ENCODE measurements at places on chromosomes 11 and 22. TPM values are rescaled to one million over a fixed set of nuclear protein-coding genes. Genes with fewer than 3 reads are reported as not detected.
A peak's percentile ranks its signal among the peaks of the same experiment; 100 is the strongest.

DNA sequence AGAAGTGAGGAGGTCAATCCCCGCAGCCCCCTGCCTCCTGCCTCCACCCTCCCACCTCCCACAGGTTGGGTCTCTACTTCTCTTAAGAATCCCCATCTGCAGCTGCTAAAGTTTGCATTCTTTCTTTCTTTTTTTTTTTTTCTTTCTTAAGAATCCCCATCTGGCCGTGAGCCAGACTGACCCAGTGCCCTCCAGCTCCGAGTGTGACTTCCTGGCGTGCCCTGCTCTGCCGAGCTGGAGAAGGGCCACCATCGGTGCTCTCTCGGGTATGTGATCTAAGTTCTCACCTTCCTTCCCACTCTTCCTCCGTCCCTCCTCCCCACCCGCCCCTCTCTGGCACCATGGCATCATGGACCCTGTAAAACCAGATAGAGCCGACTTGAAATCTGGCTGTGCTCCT lies 66.7 kb upstream of the LMO1 start:
- DNase-seq = no peak

DNA sequence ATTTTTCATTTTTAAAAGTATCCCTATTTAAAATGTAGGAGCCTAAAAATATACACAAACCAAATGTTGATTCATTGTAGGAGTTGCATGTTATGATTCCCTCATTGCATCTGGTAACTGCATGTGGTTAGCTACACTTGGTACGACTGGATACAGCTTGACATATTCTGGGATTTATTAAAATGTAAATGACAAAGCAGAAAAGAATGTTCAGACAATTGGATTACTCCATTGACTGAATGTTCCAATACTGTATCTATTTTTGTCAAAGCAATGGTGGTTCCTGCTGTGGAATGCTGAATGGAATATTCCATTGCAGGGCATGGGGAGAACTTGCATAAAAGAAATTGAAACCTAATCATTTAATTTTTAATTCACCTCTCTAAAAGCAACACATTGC lies 30.8 kb downstream of the BLID start:
- no peak for DNase-seq

The OR5T1 gene
- not detected for total RNA-seq

GRCh38 chr11:59197991-59198390 lies 14.7 kb downstream of the MPEG1 start:
- DNase-seq = no peak

DNA sequence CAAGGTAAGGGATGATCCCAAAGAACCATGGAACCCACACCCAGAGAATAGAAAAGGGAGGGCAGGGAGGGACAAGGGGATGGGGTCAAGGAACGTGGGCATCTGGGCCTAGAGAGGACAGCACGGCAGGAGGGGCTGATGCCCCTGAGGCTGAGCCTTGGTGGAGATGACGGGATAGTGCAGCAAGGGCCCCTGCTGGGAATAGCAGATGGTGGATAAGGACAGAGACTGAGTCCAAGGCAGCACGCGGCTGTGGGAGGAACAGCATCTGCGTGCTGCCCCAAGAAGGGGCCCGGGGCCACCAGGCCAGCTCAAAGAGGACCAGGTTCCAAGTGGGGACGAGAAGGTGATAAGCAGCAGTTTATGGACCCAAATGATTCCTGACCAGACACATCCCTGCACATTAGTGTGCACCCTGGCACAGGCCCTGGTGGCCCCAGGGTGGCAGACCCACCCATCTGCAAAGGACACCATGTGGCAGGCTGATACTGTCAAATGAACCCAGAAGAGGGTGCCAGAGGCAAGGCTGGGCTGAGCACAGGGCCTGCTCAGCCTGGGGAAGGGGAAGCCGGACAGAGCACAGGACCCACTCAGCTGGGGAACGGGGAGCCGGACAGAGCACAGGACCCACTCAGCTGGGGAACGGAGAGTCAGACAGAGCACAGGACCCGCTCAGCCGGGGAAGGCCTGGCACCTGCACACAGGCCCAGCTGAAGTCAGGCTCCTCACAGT lies 12.8 kb upstream of the TESMIN start:
- DNase-seq = no peak

GRCh38 chr11:106998116-106998915 lies 20.0 kb downstream of the GUCY1A2 start:
- DNase-seq = no peak

GRCh38 chr11:120057595-120058581 lies 80.0 kb downstream of the TRIM29 start:
- no peak for DNase-seq

- DNase-seq = no peak
These were observed 65.3 kb downstream of the ARFGAP2 start for GRCh38 chr11:47111318-47111804.

- DNase-seq = no peak
These were observed 27.5 kb upstream of the POU2AF1 start for GRCh38 chr11:111406589-111406988.

GRCh38 chr11:60838132-60838531 lies 3.8 kb upstream of the CCDC86 start:
- no peak for DNase-seq

DNA sequence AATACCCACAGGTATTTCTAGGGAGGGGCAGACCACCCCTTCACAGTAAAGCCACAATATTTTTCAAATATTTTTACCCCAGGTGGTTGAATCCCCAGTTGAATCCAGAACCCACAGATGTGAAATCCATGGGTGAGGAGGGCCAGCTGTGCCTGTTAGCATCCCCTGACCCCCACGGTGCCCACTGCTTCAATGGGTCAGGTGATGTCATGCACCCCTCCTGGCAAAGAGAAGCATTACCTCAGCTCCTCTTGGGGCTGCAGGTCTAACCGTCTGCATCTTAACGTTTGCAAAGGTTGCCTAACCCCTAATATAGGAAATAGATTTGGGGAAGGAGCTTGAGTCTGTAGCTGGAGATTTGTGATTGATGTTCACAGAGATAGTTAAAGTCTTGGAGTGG lies 24.7 kb upstream of the IL17RA start:
- no peak for DNase-seq

GRCh38 chr11:57432149-57432561 lies 5.2 kb upstream of the SLC43A3 start:
- DNase-seq = no peak

The SCUBE2 gene
- total RNA-seq = not detected

The P2RY6 gene
- 0.44 TPM for total RNA-seq

DNA sequence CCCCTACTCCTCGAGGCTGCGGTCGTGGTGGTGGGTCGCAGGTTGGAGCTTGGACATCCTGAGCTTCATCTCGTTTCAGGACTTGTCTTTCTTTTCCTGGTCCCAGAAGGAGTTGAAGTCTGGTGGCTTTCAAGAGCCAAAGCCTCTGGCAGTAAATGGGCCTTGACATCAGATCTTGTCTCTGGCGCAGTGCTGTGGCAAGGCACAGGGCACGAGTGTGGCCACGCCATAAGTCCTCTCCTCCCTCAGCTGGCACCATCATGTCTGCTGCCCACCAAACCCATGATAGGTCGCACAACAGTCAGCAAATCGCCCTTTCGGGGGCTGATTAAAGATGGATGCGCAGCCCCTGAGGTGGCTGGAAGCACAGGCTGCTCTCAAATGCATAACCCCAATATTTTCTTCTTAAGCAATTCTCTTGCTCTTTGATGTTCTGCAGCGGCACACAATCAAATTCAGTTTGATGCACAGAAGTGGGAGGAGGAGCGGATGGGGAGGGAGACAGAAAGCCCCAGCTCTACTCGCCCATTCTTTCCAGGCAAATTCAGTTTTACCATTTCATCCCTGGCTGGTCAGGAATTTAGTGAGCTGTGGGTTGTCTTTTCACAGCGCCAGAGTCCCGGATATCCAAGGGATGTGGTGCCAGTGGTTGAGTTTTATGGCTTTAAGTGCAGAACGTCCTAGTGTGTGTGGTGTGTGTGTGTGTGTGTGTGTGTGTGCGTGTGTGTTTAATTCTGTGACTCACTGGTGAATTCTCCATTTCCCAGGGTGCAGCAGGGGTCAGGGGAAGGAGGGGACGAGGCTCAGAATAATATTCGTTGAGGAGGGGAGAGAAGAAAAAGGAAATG lies 162.0 kb downstream of the DSCAML1 start:
- no peak for DNase-seq

DNA sequence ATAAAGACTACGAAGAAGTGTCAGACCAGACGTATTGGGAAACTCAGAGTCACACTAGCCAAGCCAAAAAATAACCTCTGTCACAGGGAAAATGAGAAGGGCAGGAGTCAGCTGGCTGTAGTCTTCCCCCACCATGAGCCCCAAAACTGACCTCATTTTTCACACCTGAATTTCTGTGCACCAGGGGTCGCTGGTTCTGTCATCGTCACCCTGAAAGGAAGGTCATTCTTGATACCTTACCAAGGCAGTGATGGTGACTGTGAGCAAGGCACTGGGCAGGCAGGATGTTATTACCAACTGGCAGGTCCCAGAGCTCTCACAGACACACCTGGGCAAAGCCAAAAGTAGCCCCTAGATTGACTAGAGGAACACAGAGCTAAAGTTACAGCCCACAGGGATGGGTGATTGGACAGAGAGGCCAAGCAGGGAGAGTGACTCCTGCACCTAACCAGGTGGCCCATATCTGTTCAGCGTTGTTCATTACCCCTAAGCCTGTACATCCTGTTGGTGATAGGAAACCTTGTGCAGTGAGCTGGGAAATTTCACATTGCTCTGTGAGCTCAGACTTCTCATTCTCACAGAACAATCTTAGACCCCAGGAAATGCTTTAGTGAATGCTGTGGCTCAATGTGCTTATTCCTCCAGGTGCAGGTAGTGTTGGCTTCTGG lies 32.3 kb upstream of the OR56A1 start:
- no peak for DNase-seq

The WT1 gene
- total RNA-seq = not detected

GRCh38 chr22:41178425-41178975 lies 26.6 kb upstream of the L3MBTL2 start:
- DNase-seq = no peak

The HBB gene
- total RNA-seq = not detected

GRCh38 chr22:29697853-29698598 lies 21.8 kb upstream of the CABP7 start:
- no peak for DNase-seq

GRCh38 chr22:46934746-46935491 lies 172.5 kb downstream of the TBC1D22A start:
- no peak for DNase-seq

GRCh38 chr22:47740109-47740805 lies 977.8 kb downstream of the TBC1D22A start:
- DNase-seq = no peak

The CASP1 gene
- 93.6 TPM for total RNA-seq

DNA sequence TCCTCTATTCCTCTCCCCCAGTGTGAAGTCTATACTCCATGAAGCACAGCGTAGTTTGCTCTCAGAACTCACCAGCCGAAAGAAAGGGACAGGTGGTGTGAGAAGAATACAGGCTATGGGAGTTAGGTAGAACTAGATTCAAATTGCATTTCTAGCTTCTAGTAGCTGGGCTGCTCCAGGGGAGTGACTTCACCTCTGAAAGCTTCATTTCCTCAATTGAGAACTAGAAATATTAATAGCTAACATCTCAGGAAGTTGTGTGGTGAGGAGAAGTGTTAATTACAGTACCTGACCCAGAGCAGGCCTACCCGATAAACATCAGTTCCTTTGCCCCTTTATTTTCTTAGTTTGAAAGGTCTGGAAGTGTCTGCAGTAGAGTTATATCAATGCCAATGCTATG lies 484.7 kb upstream of the TENM4 start:
- DNase-seq = no peak

The PACSIN3 gene
- 1.3 TPM for total RNA-seq

DNA sequence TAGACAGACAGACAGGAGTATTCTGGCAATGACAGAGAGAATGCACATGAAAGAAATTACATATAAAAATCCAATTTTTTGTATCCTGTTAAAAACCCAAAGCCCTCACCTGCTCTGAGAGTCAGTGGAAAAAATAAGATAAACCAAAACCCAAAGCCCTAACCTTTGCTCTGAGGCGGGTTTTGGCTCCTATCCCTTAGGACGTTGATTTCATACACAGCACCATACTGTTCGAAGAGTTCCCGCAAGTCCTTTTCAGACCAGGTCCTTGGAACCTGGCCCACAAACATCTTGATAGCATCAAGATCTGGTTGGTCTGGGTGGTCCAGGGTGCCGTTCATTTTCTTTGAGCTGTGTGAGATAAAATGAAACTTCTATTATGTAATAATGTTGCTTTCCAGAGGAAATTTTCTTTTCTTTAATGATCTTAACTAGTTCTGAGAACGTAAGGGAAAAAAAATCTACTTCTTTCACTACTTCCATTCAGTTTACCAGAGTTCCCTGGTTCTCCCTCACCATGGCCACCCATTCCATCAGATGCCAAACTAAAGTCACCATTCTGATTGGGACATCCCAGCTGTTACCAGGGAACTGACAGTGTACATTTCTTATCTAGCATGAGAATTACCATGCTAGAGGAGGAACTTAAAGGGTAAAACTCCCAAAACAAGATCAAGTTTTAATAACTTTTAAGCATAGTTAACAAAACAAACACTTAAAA lies 39.9 kb upstream of the RAPSN start:
- no peak for DNase-seq

DNA sequence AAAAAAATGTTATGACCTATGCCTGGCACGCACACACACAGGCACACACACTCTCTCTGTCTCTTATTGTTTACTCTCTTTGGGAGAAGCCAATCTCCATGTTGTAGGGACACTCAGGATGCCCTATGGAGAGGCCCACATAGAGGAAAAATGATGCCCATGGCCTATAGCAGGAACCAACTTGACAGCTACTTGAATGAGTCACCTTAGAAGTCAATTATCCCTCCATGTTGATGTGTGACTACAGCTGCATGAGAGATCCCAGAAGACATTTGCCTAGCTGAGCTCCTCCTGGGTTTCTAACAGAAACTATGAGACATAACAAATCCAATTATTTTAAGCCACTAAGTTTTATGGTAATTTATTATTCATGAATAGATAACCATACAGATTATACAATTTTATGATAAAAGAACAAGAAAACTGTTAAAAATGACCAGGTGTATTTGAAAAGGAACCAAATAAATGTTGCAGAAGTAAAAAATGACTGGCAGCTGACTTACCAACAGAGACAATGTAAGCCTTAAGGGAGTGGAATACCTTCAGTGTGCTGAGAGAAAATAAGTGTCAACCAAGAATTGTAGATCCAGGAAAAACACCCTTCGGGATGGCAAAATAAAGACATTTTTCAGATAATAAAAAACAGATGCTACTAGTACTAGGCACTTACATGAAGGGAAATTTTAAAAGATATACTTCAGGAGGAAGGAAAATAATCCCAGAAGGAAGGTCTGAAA lies 403.7 kb upstream of the SYN3 start:
- no peak for DNase-seq

DNA sequence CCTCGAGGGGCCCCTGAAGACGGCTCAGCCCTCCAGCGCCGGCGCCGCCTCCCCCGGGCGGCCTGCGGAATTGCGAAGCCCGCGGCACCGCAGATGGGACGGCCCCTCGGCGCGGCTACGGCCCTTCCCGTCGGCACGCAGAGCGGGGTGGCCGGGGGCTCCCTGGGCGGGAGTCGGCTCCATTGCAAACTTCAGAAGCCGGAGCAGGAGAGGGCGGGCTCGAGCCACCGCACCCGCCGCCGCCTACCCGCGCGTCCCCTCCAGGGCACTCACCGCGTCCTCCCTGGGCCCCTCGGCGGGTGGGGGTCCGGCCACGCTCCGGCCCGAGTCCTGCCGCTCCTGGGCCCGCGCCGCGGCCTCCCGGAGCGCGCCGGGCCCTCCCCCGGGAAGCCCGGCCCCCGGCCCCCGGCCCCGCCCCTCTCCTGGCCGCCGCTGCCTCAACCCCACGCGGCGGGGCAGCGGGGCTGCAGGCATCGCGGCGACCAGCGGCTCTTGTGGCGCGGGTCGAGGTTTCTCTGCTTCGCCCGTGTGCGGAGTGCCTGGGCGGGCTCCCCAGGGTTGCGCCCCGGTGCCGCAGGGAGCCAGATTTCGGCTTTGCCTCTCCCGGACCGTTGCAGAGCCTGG lies at the start of gene PACSIN3:
Gene PACSIN3 (minus strand): TSS at position 359 of the 624 bp plus-strand sequence. CDS start 3,707 bp downstream, outside the sequence.
- peak; percentile 61 for DNase-seq

GRCh38 chr11:95108159-95108611 lies 18.5 kb downstream of the ENDOD1 start:
- no peak for DNase-seq

Data from activated naive CD8-positive, alpha-beta T cell treated with anti-CD3 and anti-CD28 coated beads, Interleukin-2, amount 10 ng/mL, durations not matched to agents 7 days and 5 days (primary cell).